ENCODE measurements at places on chromosomes 3 and 15.

DNA sequence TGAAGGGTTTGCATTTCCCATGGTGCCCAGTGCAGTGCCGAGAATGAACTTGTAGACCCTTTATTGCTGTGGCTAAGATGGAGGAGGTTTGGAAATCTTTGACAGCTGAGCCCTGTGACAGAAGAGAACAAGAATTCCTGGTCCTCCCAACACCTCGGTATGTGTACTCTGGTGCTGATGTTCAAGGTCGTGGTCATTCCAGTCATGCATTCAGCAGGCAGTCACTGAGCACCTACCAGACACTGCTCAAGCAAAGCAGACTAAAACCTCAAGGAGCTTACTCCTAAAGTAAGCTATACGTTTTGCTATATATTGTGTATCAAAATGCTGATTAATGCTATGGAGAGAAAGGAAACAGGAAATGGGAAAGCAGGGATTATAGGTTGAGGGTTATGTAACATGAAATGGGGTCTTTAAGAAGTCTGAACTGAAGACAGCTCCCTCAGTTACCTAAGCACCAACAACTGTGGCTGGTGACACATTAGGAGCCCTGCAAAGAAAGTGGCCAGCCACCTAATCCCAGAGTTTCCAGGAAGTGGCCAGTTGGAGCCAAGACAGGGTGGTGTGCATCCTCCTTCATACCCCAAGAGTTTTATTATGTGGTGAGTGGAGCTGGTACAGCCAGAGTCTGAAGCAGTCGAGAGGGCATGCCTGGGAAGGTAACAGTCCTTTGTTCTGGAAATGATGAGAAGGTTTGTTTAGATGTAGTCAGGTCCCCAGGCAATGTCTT is 65.0 kb downstream of the CCNL1 start:
- no peak for DNase-seq

- no peak for DNase-seq
These were observed 63.4 kb downstream of the RGMA start for GRCh38 chr15:93025625-93025982.

DNA sequence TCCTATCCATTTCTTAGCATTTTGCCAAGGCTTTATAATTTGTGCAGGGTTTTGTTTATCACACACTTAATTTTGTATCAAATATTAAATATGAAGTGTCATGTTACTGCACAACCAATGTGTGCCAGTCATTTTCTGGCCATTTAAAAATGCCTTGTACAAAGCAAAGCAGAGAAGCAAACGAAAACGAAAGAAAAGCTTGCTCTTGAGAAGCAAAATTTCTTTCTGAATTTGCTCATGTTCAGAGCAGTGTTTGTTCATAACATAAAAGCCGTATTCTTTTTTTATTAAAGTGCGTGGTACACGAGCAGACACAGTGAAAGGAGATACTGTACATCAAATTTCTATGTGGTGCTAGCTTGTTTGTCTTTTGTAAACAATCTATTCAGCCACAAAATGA is 792.6 kb downstream of the NAALADL2 start:
- no peak for DNase-seq

DNA sequence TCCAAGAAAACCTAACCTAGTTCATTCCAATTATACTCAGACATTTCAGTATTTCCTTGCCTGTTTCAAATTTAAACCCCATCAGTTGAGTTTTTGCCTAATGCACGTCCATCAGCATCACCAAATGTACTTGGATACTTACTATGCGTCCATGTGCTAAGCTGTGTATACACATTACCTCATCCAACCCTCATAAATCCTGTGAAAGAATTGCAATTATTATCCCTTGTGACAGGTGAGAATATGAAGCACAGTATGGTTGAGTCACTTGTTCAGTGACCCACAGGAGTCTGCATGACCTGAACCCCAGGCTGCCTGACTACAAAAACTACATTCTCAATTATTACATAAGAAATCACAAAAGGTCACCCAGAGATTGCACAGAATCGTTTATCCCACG is 2.5 kb downstream of the OR5K2 start:
- no peak for DNase-seq

DNA sequence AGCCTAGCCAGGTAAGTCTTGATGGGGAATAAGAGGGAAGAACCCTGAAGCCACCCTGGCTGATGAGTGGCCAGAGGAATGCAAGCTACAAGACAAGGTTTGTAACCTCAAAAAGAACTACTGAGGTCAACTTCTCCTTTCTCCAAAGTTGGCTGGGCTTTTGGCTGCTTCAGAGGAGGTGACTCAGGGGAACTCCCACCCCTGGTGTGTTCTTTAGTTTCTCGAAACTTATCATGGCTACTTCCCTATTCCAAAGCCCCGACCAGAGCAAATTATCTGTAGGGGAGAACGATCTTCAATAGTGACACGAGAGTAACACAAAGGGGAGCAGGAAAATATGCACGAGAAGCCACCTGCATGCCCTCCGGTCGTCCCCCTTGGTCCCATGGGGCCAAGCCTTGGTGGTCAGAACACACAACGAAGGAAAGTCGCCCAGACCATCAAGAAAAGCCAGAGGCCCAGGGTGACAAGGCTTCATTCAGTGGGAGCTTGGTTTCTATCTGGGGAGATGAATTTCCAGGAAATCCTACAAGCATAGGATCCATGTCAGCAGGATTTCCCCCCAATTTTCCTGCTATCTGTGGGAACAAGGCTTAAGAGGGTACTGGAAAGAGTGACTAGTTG is 6.5 kb upstream of the BCL2A1 start:
- DNase-seq: no peak
